ENCODE measurements at places on chromosomes 5 and 9.

DNA sequence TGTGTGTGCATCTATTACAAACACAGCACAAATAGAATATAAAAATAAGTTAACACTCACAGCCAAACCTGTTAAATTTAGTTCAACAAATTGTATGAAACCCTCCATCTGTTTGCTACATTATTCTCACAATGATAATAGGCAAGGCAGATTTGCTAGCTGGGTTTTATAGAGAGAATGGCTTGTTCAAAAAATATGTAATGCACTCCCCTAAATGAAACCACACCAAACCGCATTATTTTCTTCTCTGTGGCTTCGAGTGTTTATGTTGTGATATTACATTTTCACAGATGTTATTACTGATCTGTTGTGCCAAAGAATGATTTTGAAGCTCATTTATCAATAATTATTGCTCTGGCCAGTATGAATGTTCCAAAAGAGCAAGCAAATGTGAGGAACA lies 92.9 kb downstream of the SPATA31D1 start:
- no peak for DNase-seq

- peak; percentile 4 for DNase-seq
These were observed at the start of gene GNA14 for GRCh38 chr9:77648234-77649108. TSS of gene GNA14 (minus strand) at chr9:77648322. CDS start at chr9:77647793, 529 bp downstream.

- DNase-seq = no peak
These were observed 53.1 kb downstream of the TLE1 start for GRCh38 chr9:81636255-81636599.

GRCh38 chr9:126609191-126609590 lies 4.5 kb upstream of the LMX1B start:
- DNase-seq = no peak

- no peak for DNase-seq
These were observed 119.5 kb downstream of the FAM114A2 start for GRCh38 chr5:153919161-153919560.

DNA sequence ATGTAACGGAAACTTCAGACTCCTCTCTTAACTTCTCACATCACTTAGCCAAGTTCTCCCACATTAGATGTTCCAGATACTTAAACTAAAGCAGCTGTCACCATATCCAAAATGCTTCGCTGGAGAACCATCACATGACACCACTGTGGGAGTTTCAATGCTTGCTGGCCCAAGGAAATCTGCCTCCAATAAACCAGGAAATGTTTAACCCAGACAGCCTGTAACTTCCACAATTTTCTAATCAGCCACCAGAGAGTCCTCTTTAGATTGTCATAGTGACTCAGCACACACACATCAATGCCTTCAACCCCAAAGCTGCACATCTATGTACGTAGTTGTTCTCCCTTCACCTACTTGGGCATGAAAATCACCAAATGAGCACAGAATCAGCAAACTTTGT lies 118.7 kb downstream of the LPAR1 start:
- DNase-seq = no peak

GRCh38 chr5:115811406-115811805 lies 5.1 kb downstream of the CDO1 start:
- no peak for DNase-seq

- no peak for DNase-seq
These were observed 21.0 kb downstream of the PLAC8L1 start for GRCh38 chr5:146084376-146084775.

- no peak for DNase-seq
These were observed 53.7 kb downstream of the TGFBR1 start for GRCh38 chr9:99158629-99159028.

- no peak for DNase-seq
These were observed 133.6 kb downstream of the CEMIP2 start for GRCh38 chr9:71634752-71635151.

GRCh38 chr5:6198531-6198930 lies 179.8 kb downstream of the MED10 start:
- DNase-seq = no peak

GRCh38 chr5:108940506-108940905 lies 192.8 kb downstream of the FER start:
- DNase-seq = no peak

DNA sequence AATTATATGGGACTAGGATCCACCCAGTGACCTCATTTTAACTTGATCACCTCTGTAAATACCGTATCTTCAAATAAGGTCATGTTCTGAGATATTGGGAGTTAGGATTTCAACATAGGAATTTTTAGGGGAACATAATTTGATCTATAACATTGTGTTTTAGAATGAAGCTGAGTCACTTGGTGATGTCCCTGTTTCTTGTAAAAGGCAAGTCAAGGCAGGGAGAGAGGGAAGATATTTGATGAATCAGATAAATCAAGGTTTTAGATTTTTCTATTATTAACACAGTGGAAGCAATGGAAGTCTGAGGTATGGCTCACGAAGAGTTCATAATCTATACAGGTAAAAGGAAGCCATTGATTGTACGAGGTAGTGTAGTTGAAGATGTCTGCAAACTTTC lies 11.8 kb upstream of the GPR151 start:
- DNase-seq = no peak

DNA sequence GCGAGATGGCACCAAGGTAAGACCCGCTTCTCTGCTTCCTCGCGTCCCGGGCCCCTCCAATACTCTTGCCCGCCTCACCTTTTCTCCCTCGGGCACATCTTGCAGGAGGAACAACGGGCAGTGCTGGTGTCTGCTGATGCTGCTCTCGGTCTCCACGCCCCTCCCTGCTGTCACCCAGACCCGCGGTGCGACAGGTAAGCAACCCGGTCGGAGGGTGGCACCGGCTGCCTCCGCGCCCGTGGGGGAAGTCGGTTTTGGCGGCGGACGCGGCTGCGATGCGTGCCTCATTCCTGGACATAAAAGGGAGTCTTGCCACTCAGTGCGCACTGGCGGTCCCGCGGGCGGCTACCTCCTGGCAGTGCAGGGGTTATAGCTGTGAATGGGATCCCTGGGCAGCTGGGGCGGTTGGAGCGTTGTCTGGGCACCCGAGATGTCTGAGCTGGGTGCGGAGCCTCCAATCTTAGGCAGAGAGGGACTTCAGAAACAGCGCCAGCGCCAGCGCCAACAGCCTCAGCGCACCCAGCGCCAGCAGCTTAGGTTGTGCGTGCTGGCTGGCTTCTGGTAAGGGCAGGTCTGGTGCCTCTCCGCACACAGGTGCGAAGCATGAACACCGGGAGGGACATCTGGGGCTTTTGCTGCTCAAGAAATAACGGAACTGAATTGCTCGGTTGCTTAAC lies 488 bp downstream of the COL15A1 start:
- no peak for DNase-seq

- no peak for DNase-seq
These were observed 1.3 kb downstream of the VCP start for GRCh38 chr9:35070823-35071813.

DNA sequence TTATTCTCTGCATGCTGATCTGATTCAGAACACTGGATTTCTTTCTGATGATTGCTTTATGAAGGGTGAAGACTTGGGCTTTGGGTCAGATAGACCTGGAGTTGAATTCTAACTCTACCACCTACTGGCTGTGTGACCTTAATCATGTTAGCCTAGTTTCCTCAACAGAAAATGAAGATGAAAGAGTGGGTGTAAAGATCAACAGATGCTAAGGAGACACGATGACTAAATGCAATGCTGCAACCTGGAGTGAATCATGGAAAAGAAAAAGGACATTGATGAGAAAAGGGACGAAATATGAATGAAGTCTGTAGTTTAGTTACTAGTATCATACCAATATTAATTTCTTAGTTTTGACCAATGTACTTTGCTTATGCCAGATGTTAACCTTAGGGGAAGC lies 27.8 kb upstream of the DENND1A start:
- DNase-seq = no peak

DNA sequence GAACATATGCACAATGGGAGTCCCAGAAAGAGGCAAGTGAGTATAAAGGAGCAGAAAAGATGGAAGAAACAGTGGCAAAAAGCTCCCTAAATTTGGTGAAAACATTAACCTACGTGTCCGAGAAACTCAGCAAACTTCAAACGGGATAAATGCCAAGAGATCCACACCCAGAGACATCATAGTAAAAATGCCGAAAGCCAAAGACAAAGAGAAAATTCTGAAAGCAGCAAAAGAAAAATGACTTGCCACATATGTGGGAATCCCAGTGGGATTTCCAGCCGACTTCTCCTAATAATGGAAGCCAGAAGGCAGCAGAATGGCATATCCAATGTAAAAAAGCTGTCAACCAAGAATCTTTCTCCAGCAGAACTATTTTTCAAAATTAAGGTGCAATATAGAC lies 101.2 kb downstream of the ADAMTS2 start:
- no peak for DNase-seq

GRCh38 chr5:66516550-66516949 lies 79.6 kb upstream of the MAST4 start:
- DNase-seq = no peak

- DNase-seq = no peak
These were observed 83.9 kb upstream of the WWC1 start for GRCh38 chr5:168207450-168208029.

GRCh38 chr9:133273098-133273497 lies 1.9 kb downstream of the ABO start:
- DNase-seq = no peak

DNA sequence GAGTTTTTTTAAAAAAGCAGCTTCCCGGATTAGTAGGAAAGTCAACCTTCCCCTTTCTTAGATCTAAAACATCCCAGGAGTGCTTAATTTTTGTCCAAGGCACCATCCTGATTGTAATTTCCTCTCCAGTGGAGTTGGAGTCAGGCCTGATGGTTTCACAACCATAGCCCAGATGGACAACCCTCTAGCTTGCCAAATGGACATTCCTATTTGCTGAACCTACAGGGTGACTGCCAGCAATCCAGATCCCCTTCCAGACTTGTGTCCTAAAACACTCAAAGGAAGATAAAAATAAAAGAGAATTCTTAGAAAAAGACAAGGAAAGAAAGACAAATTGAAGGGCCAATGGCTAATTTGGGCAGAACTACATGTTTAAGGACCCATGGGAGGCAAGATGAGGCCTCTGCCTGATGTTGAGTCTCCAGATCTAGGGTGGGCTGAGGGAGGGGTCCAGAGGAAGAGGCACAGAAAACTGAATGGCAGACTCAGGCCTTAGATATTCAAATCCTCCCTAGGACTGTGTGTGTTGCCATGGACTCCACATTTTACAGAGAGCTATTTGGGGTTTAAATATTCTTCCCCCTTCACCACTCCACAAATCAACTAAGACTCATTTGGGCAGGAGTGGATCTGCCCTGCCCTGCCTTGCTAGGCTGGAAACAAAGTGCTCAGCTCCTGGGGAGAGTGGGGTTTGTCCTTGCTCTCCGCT lies 38.5 kb upstream of the SLC44A1 start:
- no peak for DNase-seq

- DNase-seq = no peak
These were observed 155.4 kb upstream of the CLINT1 start for GRCh38 chr5:158014372-158014771.

- DNase-seq = no peak
These were observed 327.2 kb downstream of the DEPDC1B start for GRCh38 chr5:60372786-60373185.

GRCh38 chr5:56012281-56012963 lies 17.7 kb upstream of the IL6ST start:
- DNase-seq = peak; percentile 81

DNA sequence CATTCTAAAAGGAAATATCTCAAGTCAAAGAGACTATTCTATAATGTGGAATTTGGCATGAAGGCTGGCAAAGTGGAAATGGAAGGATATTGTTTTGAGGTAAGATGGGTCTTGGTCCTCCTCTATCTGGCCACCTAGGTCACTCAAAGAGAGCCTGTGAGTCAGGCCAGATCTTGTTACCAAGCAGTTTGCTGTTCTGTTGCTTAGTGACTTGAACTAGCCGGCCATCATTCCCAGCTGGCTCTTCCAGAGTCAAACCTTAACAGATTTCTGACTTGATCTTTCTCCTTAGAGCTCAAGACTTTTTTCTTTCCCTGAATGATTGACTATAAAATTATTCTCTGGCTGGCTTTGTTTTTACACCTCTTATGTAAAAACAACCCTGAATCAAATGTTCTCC lies 136.1 kb downstream of the PDE4D start:
- DNase-seq = no peak

DNA sequence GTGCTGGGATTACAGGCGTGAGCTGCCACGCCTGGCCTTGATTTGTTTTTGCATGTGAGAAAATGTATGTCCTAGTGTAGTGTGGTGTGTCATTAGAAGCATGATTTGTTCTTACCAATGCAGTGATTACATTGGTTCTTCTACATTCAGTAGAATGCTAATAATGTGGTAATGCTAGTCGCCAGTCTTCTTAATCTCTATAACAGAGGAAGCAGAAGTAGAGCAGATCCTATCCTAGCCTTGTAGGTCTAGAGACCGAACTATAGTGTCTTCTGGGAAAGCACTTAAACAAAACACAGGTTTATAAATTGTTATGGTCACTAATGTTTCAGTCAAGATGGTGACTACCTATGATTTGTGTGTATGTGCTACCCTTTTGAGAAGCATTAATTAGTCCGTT lies 197.5 kb upstream of the DMRT1 start:
- no peak for DNase-seq

- DNase-seq = no peak
These were observed 53.7 kb upstream of the EXOC3 start for GRCh38 chr5:389197-389821.

DNA sequence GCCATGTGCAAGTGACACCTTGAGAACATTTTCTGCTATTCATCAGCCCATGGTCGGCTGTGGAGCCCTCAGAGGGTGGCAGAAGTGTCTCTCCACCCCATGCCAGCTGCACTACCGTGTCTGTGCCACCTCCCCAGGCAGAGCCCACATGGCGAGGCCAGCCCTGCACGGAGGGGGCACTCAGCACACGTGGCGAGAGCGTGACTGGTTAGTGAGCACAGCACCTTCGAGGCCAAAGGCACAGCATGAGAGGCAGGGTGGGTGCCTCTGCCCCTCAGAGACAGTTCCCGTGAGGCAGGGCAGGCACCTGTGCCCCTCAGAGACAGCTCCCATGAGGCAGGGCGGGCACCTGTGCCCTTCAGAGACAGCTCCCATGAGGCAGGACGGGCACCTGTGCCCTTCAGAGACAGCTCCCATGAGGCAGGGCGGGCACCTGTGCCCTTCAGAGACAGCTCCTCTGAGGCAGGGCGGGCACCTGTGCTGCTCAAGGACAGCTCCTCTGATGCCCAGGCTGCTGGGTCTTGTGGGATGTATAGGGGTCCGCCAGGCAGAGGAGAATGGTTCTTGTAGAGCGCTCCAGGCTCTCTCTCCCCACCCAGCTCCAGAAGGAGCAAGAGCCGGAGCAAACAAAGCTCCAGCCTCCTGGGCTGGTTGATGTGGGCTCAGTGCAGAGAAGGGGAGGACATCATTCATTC lies 179.8 kb upstream of the PPP1R26 start:
- DNase-seq = no peak

GRCh38 chr9:128987805-128988204 lies 40.3 kb downstream of the NUP188 start:
- DNase-seq = no peak

- no peak for DNase-seq
These were observed 50.5 kb upstream of the MAMDC2 start for GRCh38 chr9:69993110-69993509.

DNA sequence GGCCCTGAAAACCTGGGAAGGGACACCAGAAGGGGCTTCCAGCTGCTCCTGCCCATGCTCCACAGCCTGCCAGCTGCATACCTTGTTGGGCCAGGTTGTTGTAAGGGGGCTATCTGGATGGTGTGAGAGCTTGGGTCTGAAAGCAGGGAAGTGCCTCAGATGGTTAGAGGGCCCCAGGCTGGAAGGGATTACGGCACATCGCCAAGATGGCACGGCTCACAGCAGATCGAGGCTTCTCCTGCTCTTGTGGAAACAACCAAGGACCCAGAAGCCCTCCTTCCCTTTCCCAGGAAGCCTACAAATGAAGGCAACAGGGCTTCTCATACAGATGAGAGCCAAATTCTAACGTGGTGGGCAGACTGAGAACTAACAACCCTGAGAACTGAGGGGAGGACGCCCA lies 121.7 kb upstream of the ADCY2 start:
- no peak for DNase-seq

Measured in activated CD4-positive, alpha-beta T cell treated with anti-CD3 and anti-CD28 coated beads, Interleukin-2, amount 50 U/mL, for 16 hours (primary cell).